ENCODE measurements at places on chromosomes 7 and 10.

GRCh38 chr10:22605168-22605567 lies 109.2 kb downstream of the PIP4K2A start:
- DNase-seq, result no peak

DNA sequence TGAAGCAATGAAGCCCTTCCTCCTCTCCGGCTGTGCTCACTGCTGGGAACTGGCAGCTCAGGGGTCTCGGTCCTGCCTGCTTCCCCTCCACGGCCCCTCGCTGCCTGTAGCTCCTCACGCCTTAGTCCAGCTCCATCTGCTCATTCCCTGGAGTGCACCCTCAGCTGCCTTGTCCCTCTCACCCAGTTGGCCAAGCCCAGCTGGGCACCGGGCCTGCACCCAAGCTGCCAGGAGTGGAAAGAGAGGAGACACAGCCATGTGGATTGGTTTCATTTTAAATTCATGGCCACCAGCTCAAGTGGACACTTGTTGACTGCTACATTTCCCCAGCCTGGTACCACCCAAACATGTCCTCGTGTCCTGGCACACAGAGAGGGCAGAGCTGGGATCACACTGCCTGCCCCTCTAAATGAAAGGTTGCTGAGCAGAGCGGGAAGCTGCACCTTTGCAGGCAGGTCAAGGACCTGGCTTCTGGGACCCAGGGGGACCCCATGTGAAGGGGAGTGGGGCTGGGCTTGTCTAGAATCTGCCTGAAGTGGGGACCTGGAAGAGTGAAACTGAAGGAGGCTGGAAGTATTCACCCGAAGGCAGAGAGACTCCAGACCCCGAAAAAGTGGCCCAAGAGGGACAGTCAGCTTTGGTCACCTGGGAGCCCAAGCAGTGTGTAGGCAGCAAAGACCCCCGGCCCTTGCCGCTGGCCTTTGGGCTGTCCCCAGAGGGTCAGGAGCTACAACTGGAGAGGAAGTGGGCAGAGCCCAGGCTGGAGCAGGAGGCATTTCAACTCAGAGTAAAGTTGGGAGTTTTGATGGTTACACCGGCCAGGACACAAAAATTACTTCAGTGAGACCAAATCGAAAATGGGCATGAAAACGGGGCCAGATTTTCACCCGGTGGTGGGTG lies 15.0 kb upstream of the BNIP3 start:
- DNase-seq, result no peak

DNA sequence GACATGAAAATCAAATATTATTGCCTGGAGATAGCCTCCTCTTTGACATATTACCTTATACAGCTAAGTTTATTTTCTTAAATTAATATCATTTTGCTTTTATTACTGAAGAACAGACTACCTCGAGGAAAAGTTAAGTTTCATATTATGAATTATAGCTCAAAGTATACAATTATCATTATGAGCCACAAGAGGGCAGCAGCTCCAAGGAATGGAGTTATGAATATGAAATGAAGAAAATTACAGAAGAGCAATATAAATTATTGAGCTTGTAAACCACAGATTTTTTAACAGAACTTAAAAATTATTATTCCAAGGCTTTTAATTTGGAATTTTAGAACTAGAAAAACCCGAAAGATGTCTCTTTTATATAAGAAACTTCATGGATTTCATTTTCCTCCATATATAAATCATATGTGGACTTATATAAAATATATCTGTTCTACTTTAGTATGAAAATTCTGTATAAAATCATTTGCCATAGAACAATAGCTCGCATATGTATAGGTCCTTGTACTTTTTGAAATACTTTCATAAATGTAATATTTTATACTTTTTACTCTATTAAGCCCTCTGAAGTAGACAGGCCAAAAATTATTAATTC lies 40.1 kb downstream of the IQUB start:
- no peak for DNase-seq

- DNase-seq, result no peak
These were observed 1.1 kb downstream of the HNRNPA2B1 start for GRCh38 chr7:26199301-26200037.

- DNase-seq, result no peak
These were observed 48.5 kb upstream of the ADGRA1 start for GRCh38 chr10:133039107-133039802.

GRCh38 chr10:86260564-86260963 lies 106.0 kb downstream of the GRID1 start:
- DNase-seq, result no peak

- no peak for DNase-seq
These were observed 97.4 kb downstream of the CHN2 start for GRCh38 chr7:29291723-29292618.

- no peak for DNase-seq
These were observed 282.5 kb downstream of the GALNT17 start for GRCh38 chr7:71414490-71414889.

DNA sequence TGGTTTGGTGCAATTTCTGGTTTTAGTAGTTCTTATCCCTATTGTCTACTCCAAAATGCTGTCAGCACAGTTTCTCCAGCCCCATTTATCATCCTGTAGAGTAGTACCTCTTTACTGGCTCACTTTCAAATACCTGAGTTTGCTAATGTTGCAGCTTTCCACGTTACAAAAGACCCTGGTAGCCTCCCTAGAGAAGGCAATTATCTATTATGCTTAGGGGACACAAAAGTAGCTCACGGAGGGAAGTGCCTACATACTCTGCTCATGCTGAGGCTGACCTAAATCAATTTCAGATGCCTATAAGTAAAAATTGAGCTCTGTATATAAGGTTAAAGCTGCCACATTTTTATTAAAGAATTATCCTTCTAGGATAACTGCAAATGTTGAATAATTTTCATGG lies 603.6 kb downstream of the CNTNAP2 start:
- DNase-seq, result no peak

- no peak for DNase-seq
These were observed 13.2 kb downstream of the CHAT start for GRCh38 chr10:49627038-49627437.

DNA sequence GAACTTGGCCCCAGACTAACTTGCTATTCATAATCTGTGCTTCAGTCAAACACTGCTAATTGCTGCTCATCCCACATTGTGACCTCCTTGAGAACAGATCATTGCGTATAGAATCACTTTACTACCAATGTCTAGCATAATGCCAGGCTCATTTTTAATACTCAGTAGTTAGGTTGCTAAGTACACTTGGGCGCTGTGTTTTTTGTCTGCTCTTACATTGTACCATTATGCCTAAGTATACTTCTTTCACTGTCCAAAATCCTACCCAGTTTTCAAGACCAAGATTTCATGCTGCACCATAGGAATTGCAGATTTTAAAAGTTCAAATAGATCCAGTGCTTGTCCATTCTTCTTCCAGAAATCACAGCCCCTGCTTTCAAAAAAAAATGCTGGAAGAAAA lies 32.8 kb upstream of the TMEM106B start:
- no peak for DNase-seq

DNA sequence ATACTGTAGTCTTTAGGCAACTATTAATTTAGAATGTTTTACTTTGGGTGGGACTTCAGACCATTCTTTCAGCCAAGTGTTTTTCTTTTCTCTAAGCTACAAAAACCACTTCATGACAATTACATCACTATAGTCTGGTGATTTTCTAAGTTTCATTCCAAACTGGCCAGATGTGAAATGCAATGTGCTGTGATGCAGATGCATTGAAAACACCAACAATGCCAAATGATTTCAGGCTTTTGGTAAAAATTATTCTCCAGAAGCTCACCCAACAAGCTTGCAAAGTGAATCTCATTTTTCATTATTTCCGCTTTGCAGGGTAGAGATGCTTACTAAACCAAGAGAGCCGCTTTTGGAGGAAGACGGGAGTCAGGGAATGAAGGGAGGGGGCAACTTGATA lies 118.4 kb upstream of the ANK3 start:
- no peak for DNase-seq

GRCh38 chr10:129740532-129741279 lies 223.4 kb downstream of the EBF3 start:
- DNase-seq, result no peak

GRCh38 chr10:22978287-22978686 lies 50.4 kb downstream of the ARMC3 start:
- no peak for DNase-seq

GRCh38 chr7:44113764-44114354 lies 9.5 kb downstream of the POLD2 start:
- DNase-seq, result no peak

GRCh38 chr10:24128066-24128730 lies 80.7 kb upstream of the KIAA1217 start:
- no peak for DNase-seq

DNA sequence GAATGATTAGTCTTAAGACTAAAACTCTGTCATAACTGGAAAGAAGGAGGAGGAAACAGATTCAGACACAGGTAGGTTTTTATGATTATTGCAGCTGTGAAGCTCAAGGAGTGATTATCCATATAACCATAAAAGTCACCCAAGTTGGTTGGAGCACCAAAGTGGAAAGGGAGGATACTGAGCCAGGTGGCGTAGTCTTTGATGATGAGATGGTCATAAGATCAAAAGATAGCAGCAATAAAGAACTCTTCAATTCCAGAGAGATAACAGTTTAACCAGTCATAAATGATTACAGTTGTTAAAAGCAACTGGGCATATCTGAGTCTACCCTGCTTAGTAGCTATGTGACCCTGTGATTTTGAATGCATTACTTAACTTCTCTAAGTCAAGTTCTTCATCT lies 8.4 kb downstream of the ABCB1 start:
- DNase-seq, result no peak

GRCh38 chr10:76282061-76283025 lies 850.9 kb downstream of the LRMDA start:
- no peak for DNase-seq

DNA sequence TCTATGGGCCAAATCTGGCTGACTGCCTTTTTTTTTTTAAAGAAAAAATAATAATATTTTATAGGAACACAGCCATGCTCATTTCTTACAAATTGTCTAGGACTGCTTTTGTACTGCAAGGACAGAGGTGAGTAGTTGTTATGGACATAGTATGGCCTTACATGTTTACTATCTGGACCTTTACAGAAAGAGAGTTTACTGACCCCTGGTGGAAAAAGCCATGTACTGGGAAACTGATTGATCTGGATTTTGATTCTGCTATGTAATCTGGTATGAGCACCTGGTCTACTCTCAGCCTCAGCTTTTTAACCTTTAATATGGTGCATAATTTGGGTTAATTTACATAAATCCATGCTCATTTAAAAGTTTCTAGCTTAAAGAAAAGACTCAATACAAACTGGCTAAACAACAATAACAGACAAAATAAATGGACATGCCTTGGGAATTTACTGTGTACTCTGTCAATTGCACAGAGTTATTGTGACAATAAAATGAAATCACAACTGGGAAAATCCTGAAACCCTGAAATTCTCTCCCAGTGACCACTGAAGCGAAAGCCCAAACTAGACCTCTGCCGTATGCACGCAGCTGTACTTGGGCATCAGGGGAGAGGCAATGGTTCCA lies 260.7 kb downstream of the BMPER start:
- peak; percentile 25 for DNase-seq

GRCh38 chr10:6929148-6929830 lies 349.2 kb upstream of the PRKCQ start:
- DNase-seq, result no peak

DNA sequence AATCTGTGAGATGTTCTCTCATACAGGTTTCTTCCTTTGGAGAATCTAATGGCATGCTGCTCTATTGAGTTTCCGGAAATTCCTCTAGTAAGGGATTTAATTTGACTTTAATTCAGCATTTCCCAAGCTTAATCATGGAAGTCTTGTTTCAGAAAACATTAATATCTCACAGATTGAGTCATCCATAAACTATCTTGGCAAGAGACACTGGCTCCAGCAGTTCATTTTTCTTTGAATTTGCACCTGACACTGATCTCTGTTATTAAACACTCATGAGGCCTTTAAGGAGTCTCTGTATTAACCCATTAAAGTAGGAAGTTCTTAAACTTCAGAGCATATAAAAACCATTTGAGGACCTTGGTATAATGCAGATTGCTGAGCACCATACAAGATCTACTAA lies 3.6 kb upstream of the ITGB8 start:
- no peak for DNase-seq

- DNase-seq, result no peak
These were observed 12.7 kb downstream of the TAS2R60 start for GRCh38 chr7:143455942-143456341.

- DNase-seq, result no peak
These were observed 14.6 kb downstream of the MDFIC start for GRCh38 chr7:114936471-114936870.

DNA sequence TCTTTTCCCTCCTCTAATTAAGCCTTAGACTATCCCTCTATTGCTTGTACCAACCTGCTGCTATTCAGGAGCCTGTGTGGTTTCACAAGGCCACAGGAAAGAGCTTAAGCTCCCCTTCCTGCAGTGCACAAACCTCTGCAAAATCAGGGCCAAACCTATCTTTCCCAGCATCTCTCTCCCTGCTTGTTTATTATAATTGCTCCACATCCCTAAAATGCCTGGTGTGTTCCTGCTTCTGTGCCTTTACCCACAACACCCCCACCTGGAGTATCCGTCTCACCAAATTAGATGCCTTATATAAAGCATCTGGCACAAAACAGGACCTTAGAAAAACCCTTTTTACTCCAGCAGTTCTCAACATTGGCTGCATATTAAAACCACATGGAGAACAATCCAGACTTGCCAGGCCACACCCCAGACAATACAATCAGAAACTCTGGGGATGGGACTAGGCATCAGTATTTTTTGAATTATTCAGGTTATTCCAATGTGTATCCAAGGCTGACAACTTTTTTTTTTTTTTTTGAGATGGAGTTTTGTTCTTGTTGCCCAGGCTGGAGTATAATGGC lies 16.7 kb downstream of the SEC31B start:
- no peak for DNase-seq

DNA sequence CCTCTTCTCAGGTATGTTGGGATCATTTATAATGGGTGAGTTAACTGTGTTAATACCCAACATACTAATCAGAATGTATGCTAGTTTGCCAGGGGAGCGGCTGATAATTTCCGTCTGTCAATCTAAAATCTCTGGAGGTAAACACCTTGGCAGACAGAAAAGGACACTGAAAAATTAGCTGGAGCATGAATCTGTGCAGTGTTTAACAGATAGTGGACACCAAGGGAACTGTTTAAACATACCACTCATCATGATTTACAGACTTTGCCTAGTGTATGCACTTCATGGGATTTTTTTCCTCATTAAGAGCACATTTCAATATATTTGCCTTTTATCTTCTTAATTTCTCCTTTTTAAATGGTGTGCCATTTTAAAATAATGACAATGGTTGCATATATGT lies 68.2 kb downstream of the SLC13A1 start:
- DNase-seq, result no peak

GRCh38 chr7:39825401-39825980 lies 124.6 kb upstream of the CDK13 start:
- DNase-seq, result no peak

DNA sequence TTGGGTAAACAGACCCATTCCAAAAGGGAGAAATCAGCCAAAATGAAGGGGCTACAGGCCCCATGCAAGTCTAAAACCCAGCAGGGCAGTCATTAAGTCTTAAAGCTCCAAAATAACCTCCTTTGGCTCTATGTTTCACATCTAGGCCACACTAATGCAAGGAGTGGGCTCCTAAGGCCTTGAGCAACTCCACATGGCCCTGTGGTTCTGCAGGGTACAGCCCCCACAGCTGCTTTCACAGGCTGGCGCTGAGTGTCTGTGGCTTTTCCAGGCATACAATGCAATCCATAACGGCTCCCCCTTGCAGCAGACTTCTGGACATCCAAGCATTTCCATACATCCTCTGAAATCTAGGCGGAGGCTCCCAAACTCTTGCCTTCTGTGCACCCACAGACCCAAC lies 9.0 kb downstream of the TMEM243 start:
- no peak for DNase-seq

Measured in iPS DF 6.9 (cell line).